Ureter (tissue), 1 donor: ENCODE measurements at places on chromosomes 7 and 10. TPM values are rescaled to one million over a fixed set of nuclear protein-coding genes. Genes with fewer than 3 reads are reported as not detected.
A peak's percentile ranks its signal among the peaks of the same experiment; 100 is the strongest.

DNA sequence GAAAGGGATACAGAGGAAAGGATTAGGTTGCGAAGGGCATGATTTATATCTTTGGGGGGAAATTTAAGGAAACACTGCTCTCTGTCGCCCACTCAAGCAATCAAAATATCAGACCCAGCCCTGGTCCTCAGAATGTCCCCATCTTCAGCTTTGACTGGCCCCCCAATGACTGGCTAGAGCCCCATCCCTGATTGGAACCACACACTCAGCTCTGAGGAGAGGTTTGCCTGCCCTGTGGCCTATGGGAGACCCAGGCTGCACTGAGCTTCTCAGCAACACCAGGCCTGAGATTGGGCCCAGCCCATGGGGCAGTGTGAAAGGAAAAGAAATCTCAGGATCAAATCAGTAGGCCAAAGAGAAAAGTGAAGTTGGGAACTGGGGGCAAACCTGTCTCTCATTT is 69.5 kb downstream of the ADCYAP1R1 start:
- DNase-seq: peak; percentile 33

DNA sequence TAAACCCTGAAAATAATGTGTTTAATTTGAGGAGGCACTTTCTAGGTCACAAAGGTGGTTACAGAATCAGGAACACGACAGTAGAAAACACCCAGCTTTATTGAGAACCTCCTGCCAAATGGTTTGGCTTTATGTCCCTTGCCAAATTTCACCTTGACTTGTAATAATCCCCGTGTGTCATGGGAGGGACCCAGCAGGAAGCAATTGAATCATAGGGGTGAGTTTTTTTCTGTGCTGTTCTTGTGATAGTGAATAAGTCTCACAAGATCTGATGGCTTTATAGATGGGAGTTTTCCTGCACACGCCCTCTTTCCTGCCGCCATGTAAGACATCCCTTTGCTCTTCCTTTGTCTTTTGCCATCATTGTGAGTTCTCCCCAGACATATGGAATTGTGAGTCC is 193.8 kb upstream of the KLF6 start:
- DNase-seq: no peak

GRCh38 chr7:103048833-103049232 is 25.8 kb downstream of the FBXL13 start:
- no peak for DNase-seq

- no peak for DNase-seq
These were observed 129.4 kb downstream of the AASS start for GRCh38 chr7:122014697-122015096.

- no peak for DNase-seq
These were observed 3.6 kb downstream of the FAM171A1 start for GRCh38 chr10:15367296-15368085.

DNA sequence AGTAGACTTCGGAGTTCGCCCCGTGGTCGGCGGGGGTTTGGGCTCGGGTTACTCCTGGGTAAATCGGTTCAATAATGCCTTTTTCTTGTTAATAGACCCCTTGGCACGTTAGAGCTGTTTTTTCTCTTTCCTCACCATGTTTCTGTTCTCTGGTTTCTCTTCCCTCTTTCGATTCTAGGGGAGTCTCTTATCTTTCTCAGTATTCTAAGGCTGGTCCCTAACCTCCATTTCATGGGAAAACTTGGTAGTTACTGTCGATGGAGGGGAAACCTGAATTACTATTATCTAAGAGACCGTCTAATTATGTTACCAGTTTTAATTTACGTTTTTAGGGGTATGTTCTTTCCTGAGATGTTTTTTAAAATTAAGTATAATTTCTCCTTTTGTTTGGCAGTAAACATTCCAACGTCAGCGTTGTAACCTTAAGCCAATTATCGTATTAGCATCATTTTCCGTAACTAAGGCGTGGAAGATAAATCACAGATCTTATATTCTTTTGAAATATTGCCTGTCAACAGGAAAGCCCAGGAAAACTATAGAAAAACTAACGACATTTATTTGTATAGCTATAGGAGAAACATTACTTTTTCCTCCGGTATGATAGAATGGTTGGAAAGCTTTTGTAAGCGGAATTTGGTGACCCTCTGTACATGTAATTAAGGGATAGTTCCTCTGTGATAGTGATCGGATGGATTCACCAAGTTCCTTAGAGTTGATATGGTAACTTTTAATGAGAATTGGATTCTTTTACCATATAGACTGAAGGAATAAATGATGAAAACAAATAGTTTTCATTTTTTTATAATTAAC is 847 bp downstream of the BTAF1 start:
- DNase-seq: no peak

DNA sequence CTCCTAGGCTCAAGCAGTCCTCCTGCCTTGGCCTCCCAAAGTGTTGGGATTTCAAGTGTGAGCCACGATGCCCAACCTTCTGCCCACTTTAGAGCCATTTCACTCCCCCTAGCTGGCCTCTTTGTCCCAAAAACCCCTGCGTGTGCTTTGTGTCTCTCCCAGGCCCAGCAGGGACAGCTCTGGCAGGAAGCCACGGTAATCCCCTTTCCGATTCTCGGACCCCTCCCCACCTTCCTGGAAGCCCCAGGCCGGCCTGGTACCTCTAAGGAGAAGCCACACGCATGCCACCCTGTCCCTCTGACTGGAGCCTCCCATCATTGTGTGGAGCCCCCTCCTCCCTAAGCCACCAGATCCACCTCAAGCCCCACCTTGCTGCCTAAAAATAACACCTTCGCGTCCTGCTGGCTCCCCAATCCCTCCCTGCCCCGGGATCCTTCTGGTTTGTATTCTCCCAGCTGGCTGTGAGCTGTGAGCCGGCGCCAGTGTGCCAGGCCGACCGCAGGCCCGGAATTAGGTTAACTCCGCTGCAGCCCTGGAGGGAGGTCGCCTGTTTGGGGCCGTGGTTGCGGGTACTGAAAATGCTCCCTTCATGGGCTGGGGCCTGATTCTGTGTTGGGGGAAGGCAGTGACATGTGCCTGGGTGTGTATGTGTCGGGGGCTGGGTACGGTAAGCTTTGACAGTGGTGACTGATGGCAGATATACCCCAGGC is 16.4 kb upstream of the SRRM3 start:
- no peak for DNase-seq

DNA sequence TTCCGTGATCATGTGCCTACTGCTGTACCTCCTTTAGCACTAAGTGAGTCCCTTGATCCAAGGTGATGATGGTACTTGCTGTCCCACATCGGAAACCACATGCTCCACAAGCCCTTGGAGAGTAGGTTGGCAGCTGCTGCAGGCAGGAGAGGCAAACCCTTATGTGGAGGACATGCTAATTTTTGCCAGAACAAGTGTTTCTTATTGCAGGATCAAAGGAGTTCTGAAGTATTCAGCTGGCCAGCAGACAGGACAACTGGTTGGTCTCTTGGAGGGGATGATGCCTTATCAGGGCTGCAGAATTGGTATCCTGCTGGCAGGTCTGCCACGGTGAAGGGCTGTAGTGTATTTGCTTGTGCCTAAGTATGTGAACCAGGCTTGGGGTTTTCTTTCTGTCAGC is 36.8 kb downstream of the NACAD start:
- no peak for DNase-seq

DNA sequence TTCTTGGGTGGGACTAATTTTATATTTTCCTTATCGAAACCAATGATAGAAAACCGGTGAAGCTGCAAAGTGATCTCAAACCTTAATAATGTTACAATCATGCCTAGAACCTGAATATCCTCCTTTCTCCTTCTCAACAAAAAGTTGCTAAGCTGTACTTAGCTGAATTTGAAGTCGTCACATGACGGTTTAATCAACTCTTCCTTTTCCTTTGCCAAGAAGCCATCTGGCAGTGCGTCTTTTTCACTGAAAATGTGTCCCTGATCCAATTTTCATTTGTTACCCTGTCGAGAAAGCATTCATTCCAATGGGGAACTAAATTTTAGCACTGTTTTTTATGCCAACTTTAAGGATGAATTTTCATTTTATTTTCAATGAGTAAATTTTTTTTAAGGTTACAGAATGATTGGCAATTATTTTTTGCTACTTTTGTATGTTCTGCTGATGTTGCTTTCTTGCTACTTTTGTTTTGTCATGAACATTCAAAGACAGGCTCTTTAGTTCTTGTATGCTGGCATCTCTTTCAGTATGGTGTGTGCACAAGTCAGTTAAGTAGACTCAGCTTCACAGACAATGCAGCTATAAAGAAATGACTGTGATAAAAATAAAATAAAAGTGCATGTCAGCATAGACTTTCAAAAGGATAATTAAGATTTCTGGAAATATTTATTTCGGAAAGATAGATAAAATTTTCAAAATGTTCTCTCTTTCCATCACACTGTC is 980.0 kb downstream of the DNAJB9 start:
- DNase-seq: no peak

GRCh38 chr10:118635674-118636402 is 40.4 kb upstream of the PRLHR start:
- DNase-seq: no peak

GRCh38 chr7:46786221-46786954 is 795.5 kb downstream of the TNS3 start:
- no peak for DNase-seq

GRCh38 chr7:2872296-2872874 is 28.3 kb upstream of the GNA12 start:
- no peak for DNase-seq

- no peak for DNase-seq
These were observed 6.4 kb upstream of the IL15RA start for GRCh38 chr10:5983774-5984173.

GRCh38 chr10:79285315-79286197 is 61.7 kb upstream of the PPIF start:
- DNase-seq: no peak

DNA sequence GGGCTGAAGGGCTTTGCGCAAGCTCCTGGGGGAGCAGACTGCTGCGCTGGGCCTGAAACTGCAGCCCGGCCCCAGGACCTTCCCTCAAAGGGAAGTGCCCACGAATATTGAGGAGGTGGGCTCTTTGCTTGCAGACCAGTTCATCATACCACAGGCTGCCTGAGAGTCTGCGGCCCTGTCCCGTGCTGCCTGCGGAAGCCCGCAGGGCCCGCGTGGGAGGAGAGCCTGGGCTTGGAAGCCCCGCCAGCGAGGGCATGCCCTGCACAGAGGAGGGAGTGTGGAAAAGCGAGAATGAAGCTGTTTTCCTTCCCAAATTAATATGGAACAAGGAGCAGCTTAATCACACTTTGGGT is 83.6 kb upstream of the MKI67 start:
- no peak for DNase-seq

- no peak for DNase-seq
These were observed 158.0 kb downstream of the CREB5 start for GRCh38 chr7:28570113-28570969.

GRCh38 chr10:5976512-5977470 is 552 bp downstream of the IL15RA start:
- DNase-seq: peak; percentile 67

Gene CLRN3
- total RNA-seq: not detected

Gene DMBT1
- 1.5 TPM for total RNA-seq

Gene PRTFDC1
- total RNA-seq: 8.5 TPM

Gene ENTPD1
- 74.1 TPM for total RNA-seq

Gene GIMAP7
- total RNA-seq: 24.5 TPM

Gene STOX1
- 1.1 TPM for total RNA-seq

Gene IGFBP1
- not detected for total RNA-seq

Gene BTBD16
- 51.2 TPM for total RNA-seq

Gene PTPN20
- 2.5 TPM for total RNA-seq
